ENCODE measurements at places on chromosomes 3 and 15.

DNA sequence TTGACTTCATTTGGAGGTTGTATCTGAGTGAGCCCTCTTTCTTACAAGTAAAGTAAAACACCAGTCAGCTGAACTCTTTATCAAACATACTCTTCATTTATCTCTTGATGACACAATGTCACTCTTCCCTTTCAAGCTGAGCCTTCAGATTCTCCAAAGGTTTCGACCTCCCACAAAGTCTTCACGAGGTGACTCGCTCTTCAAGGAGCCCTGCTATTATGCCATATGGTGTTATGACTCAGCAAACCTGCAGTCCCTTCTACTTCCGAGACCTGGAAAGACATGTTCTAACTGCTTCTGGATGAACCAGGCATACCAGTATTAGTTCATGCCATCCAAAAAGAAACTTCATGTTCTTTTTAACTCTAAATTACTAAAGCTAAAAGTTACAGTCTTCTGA lies 23.1 kb downstream of the AADAC start:
- DNase-seq = no peak

DNA sequence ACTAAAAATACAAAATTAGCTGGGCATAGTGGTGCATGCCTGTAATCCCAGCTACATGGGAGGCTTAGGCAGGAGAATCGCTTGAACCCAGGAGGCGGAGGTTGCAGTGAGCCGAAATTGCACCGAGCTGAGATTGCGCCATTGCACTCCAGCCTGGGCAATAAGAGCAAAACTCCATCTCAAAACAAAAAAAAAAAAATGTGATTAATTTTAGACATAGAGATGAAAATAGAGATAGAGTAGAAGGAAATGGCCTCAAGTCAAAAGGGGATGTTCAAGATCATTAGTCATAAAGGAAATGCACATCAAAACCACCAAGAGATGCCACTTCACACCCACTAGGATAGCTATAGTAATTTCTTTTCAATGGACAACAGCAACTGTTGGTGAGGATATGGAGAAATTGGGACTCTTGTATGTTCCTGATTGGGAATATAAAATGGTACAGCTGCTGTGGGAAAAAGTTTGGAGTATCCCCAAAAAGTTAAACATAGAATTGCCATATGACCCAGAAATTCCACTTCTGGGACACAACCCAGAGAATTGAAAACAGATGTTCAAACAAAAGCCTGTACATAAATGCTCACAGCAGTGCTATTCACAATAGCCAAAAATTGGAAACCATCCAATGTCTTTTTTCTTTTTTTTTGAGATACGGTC lies 55.4 kb downstream of the ABHD2 start:
- no peak for DNase-seq

DNA sequence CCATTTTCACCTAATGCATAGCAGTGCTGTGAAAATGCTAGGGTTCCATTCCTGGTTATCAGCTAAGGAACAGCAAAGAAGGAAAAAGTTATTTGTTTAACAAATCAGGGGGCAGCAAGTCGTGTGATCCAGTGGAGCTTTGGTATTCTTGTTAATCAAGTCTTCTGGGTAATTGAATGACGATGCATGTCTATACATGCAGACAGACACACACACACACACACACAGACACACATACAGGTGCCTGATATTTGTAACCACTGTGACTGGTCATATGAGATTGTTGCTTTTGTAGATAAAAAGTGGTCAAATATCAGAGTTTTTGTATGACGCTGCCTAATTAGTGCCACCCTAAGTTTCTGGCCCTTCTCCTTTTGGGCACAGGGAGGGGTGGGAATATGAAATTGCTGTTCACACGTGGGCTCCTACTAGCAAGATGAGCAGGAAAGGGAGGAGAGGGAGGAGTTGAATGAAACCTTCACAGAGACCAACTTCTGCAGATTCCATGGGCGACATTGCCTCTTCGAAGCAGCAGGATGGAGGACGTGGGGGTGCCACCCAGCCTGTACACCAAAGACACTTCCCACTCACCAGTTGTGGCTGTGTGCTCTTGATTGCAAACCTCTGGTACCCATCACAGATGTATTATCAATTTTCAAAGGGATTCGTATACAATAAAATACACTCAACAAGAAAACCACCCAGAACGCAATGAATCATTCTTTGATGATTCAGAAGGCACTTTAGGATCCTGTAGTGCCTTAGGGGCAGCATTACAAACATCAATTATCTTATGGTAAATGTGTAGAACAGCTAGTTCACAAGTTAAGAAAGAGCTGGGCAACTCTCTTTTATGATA lies 281.9 kb upstream of the ICE2 start:
- DNase-seq = no peak

DNA sequence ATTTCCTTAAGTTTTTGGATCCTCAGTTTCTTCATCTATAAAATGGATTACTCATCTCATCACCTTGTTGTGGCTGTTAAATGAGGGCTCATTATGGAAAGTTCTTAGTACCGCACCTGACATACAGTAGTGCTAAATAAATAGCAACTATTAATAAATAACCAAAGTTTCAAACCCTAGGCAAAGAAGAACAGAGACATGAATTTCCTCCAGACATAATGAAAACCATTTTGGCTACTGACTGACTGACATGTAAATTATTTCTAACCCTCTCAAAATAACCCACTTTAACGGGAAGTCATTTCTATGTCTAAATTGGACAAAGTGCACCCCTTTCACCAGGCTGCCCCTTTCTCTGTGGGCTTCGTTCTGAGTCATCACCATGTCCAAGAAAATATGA lies 17.4 kb upstream of the KLHL6 start:
- no peak for DNase-seq

DNA sequence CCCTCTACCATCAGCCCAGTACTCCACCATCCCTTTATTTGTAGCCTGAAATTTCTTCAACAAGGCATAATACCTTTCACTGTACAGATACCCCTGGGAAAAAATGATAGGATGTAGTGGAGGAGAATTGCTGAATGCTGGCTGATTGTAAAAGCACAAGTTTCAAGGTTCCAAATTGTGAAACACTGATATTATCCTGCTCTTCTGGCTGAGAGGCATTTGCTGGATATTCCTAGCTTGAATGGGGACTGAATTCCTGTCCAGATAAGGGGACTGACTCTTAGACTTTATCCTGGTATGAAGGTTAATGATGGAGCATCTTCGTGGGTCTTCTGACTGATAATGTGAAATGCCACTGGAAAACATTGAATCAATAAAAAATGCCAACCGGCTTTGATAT lies 9.0 kb upstream of the C3orf85 start:
- no peak for DNase-seq

DNA sequence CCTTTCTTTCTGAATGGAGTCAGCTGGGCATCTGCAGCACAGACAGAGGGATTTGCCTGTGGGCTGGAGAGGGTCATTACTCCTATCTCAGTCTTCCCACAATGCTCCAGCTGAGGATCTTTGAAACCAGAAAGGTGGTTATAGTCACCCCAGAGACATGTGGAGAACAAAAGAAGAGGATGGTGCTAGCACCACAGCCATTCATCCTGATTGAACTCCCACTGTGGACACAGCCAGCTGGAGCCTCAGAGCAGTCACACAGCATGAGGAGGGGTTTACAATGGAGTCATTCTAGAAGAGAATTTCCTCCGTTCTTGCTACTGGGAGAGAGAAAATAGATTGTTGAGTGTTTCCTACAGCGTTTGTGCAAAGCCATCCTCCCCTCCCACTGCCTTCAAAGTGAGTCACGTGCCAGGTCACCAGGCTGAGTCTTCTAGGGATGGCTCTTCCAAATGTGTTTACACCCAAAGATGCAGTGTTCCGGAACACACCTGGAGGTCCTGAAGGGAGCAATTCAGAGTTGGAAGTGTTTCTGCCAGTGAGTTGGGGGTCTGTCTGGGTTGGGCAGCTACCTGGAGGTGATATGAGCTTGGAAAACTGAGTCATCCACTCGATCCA lies 18.9 kb upstream of the GREM1 start:
- DNase-seq = no peak

All from DND-41 (cell line).